ENCODE measurements at places on chromosomes 5 and 9.
A peak's percentile ranks its signal among the peaks of the same experiment; 100 is the strongest.

GRCh38 chr5:154626876-154627557 lies 128.2 kb upstream of the LARP1 start:
- no peak overlapping the region for H3K4me3 ChIP-seq
- H3K27me3 ChIP-seq, result no peaks in the 10 kb centered on the region
- no peak overlapping the region for H3K27ac ChIP-seq
- peaks cover 8% of the 10 kb centered on the region for H3K4me1 ChIP-seq
- DNase-seq, result no peak

- H3K27me3 ChIP-seq, result peaks cover 29% of the 10 kb centered on the region
- H3K4me3 ChIP-seq, result no peak overlapping the region
- no peak for DNase-seq
- H3K4me1 ChIP-seq, result no peaks in the 10 kb centered on the region
- no peaks in the 10 kb centered on the region for H3K36me3 ChIP-seq
These were observed 150.2 kb downstream of the TRIM32 start for GRCh38 chr9:116837018-116837989.

GRCh38 chr9:36961051-36961450 lies 73.0 kb downstream of the PAX5 start:
- no peak for DNase-seq
- H3K36me3 ChIP-seq, result no peaks in the 10 kb centered on the region
- H3K4me1 ChIP-seq, result no peaks in the 10 kb centered on the region
- H3K27ac ChIP-seq, result no peak overlapping the region
- H3K4me3 ChIP-seq, result no peak overlapping the region
- H3K27me3 ChIP-seq, result no peaks in the 10 kb centered on the region

- no peak overlapping the region for H3K27ac ChIP-seq
- H3K36me3 ChIP-seq, result no peaks in the 10 kb centered on the region
- H3K4me1 ChIP-seq, result no peaks in the 10 kb centered on the region
- no peak overlapping the region for H3K4me3 ChIP-seq
These were observed 951.9 kb upstream of the DMAC1 start for GRCh38 chr9:8751406-8751930.

DNA sequence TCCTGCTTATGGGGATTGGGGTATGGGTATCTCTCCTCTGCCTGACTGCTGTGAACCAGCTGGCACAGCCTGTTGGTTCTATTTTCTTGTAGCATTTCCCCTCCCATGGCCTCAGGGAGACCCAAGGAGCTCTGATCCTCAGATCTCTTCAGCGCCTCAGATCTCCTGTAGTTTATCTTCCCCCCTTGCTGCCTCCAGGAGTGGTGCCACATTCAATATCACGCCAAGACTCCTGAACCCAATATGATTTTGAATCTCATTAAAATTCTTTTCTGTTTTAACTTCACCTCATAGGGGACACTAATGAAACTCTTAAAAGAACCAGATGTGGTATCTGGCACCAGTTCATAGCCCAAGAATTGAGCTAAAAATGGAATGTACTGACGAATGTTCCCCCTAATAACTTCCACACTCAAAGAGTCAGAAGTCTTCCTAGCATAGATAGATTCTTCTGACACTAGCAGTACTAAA lies 59.6 kb upstream of the LIFR start:
- H3K27ac ChIP-seq, result no peak overlapping the region
- H3K36me3 ChIP-seq, result no peaks in the 10 kb centered on the region
- peaks cover 8% of the 10 kb centered on the region for H3K4me1 ChIP-seq
- no peaks in the 10 kb centered on the region for H3K27me3 ChIP-seq
- no peak for DNase-seq
- H3K4me3 ChIP-seq, result no peak overlapping the region

- DNase-seq, result no peak
- peaks cover 16% of the 10 kb centered on the region for H3K4me1 ChIP-seq
- no peak overlapping the region for H3K27ac ChIP-seq
- no peaks in the 10 kb centered on the region for H3K36me3 ChIP-seq
- no peaks in the 10 kb centered on the region for H3K27me3 ChIP-seq
These were observed 8.2 kb downstream of the LIFR start for GRCh38 chr5:38548064-38548759.

GRCh38 chr5:90878549-90879196 lies 320.1 kb downstream of the ADGRV1 start:
- no peak for DNase-seq
- H3K4me1 ChIP-seq, result peaks cover 3% of the 10 kb centered on the region
- H3K36me3 ChIP-seq, result no peaks in the 10 kb centered on the region
- H3K27me3 ChIP-seq, result no peaks in the 10 kb centered on the region
- no peak overlapping the region for H3K27ac ChIP-seq

DNA sequence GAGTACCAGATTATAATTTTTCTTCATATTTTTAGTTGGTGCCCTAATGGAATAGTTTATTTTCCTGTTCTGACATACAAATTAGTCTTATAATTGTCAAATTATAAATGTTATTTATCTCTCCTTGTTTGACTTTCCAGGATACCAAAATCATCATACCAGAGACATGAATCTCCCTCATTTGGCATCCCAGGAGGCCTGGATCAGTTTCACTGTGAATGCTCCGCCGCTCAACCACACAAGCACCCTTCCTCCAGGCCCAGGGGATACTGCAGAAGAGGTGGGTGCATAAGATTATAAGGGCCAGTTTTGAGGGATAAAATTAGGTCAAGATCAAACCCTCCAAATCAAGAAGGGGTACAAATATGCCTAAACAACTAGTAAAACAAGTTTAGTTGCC lies 1229.3 kb downstream of the CDH12 start:
- no peak overlapping the region for H3K4me3 ChIP-seq
- H3K27ac ChIP-seq, result no peak overlapping the region
- DNase-seq, result no peak
- no peaks in the 10 kb centered on the region for H3K27me3 ChIP-seq
- H3K36me3 ChIP-seq, result no peaks in the 10 kb centered on the region

GRCh38 chr9:110605565-110605964 lies 26.0 kb upstream of the SVEP1 start:
- no peak for DNase-seq
- no peaks in the 10 kb centered on the region for H3K36me3 ChIP-seq
- H3K4me1 ChIP-seq, result no peaks in the 10 kb centered on the region
- H3K27ac ChIP-seq, result no peak overlapping the region
- no peaks in the 10 kb centered on the region for H3K27me3 ChIP-seq
- no peak overlapping the region for H3K4me3 ChIP-seq

DNA sequence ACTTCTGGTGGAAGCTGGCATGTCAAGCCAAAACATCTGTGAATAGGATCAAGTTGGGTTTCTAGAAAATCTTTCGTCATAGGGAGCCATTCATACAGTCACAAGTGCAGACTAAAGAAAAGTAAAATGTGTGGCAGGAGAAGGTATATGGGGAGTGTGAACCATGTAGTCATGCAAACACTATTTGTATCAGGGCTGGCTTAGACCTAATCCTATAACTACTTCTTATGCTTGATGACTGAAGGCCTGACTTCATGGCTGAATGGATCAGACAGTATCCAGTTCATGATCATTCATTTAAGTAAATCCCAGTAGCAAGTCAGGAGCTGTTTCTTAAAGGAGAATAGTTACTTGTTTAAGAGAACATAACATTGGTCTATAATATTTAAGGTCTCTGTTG lies 63.8 kb upstream of the DAPK1 start:
- no peaks in the 10 kb centered on the region for H3K36me3 ChIP-seq
- H3K4me3 ChIP-seq, result no peak overlapping the region
- H3K4me1 ChIP-seq, result peaks cover 45% of the 10 kb centered on the region
- H3K27me3 ChIP-seq, result no peaks in the 10 kb centered on the region
- DNase-seq, result peak; percentile 67

- no peak overlapping the region for H3K4me3 ChIP-seq
- H3K36me3 ChIP-seq, result no peaks in the 10 kb centered on the region
- peaks cover 16% of the 10 kb centered on the region for H3K27me3 ChIP-seq
- no peak for DNase-seq
- H3K27ac ChIP-seq, result no peak overlapping the region
- H3K4me1 ChIP-seq, result no peaks in the 10 kb centered on the region
These were observed 36.4 kb downstream of the DMRT2 start for GRCh38 chr9:1086517-1086916.

DNA sequence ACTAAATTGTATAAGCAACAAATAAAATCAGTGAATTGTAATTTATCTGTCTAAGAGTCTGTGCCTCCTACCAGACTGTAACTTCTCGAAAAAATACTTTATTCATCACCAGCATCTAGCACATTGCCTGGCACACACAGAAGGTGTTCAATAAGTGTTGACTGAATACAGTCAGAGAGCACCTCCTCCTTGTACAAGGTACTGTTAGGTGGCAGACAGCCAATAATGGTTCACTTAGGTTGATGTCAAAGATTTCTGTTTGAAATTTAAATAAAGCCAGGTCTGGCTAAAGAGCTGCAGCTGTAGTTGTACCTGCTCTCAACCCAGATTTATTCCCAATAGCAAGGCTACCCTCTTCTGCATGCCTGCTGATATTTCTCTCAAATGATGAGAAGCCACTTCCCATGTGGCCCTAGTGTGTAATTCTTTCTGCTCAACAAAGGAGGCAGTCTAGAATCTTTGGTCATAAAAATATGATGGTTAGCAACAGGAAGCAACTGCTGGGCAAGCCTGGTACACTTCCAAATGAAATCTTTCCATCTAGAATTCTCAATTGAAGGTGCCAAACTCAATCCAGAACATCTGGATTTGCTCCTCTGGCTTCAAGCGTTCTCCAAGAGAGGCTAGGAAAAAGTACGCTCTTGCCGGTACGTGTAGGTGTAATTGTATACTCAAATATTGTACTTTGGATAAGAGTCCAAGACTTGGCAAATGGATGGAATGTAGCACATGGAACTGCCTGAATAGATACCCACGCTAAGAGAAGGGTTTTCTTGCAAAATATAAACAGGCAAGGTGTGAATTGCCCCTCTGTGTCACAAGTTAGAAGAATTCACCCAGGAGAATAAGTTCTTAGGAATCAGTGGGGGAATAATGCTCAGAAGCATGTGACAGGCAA lies 95.6 kb downstream of the NR6A1 start:
- peaks cover 8% of the 10 kb centered on the region for H3K4me1 ChIP-seq
- H3K36me3 ChIP-seq, result no peaks in the 10 kb centered on the region
- H3K27me3 ChIP-seq, result no peaks in the 10 kb centered on the region
- H3K27ac ChIP-seq, result no peak overlapping the region

DNA sequence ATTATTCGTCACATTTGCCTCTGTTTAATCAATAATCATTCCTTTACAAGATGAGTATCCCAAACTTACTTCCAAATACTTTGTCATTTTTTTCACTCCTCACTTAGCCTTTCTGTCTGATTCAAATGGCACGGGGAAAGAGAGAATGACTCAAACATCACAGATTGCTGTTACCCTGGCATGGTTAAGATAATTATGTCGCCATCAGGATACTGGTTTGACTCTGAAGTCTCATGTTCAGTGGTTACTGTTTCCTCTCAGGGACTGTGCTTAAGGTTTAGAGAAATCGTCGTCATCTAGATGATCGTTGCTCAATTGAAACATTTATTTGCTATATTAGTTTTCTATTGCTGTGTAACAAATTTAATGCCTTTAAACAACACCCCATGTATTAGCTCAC lies 45.2 kb upstream of the RAD23B start:
- peaks cover 5% of the 10 kb centered on the region for H3K27me3 ChIP-seq
- no peaks in the 10 kb centered on the region for H3K36me3 ChIP-seq
- H3K4me1 ChIP-seq, result no peaks in the 10 kb centered on the region
- H3K4me3 ChIP-seq, result no peak overlapping the region
- DNase-seq, result no peak

DNA sequence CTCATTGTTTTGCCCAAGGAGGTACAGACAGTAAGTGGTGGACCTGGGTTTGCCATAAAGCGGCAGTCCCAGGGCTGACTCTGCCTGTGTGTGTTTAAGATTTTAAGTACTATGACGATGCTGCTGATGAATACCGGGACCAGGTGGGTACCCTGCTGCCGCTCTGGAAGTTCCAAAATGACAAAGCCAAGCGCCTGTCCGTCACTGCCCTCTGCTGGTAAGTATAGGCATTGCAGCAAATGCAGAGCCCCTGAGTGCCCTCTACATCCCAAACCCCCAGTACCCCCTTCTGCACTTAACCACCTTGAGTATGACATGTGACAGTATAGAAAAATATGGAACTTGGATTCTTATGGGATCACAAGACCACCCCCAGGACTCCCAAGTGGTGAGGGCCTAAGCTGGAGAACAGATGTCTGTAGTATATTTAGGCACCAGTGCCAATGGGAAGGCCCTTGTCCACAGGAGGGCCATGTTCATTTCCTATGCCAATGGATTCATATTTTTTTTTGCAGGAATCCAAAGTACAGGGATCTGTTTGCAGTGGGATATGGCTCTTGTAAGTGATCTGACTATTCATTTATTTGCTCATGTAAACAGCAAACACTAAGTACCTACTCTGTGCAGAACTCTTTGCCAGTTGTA lies 22.0 kb downstream of the ENHO start:
- H3K4me1 ChIP-seq, result no peaks in the 10 kb centered on the region
- H3K27ac ChIP-seq, result no peak overlapping the region
- no peaks in the 10 kb centered on the region for H3K36me3 ChIP-seq
- H3K27me3 ChIP-seq, result no peaks in the 10 kb centered on the region

- H3K4me1 ChIP-seq, result no peaks in the 10 kb centered on the region
- H3K36me3 ChIP-seq, result no peaks in the 10 kb centered on the region
- no peak overlapping the region for H3K4me3 ChIP-seq
- H3K27me3 ChIP-seq, result no peaks in the 10 kb centered on the region
These were observed 31.9 kb upstream of the NPR3 start for GRCh38 chr5:32679218-32679617.

- no peaks in the 10 kb centered on the region for H3K4me1 ChIP-seq
- H3K36me3 ChIP-seq, result no peaks in the 10 kb centered on the region
- no peak overlapping the region for H3K27ac ChIP-seq
- H3K27me3 ChIP-seq, result no peaks in the 10 kb centered on the region
These were observed 47.8 kb upstream of the TRIM32 start for GRCh38 chr9:116639251-116639741.

- no peaks in the 10 kb centered on the region for H3K36me3 ChIP-seq
- no peak for DNase-seq
- H3K4me1 ChIP-seq, result no peaks in the 10 kb centered on the region
These were observed 146.5 kb downstream of the COMMD10 start for GRCh38 chr5:116231288-116231687.

All from A673 (cell line).